WERI-Rb-1 (cell line): ENCODE measurements at places on chromosomes 16 and 17.

DNA sequence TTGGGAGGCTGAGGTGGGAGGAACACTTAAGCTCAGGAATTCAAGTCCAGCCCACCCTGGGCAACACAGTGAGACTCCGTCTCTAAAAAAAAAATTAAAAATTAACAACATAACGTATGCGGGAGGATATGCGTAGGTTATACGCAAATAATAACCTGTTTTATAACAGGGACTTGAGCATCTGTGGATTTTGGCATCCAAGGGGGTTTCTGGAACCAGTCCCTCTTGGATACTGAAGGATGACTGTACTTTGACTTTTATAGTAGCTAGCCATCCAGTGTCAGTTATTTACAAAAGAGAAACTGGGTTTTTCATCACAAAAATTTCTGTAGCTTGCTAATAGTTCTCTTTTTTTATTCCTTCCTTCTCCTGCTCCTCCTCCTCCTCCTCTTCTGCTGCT, 64.5 kb downstream of the TNRC6C start:
- no peak for DNase-seq

DNA sequence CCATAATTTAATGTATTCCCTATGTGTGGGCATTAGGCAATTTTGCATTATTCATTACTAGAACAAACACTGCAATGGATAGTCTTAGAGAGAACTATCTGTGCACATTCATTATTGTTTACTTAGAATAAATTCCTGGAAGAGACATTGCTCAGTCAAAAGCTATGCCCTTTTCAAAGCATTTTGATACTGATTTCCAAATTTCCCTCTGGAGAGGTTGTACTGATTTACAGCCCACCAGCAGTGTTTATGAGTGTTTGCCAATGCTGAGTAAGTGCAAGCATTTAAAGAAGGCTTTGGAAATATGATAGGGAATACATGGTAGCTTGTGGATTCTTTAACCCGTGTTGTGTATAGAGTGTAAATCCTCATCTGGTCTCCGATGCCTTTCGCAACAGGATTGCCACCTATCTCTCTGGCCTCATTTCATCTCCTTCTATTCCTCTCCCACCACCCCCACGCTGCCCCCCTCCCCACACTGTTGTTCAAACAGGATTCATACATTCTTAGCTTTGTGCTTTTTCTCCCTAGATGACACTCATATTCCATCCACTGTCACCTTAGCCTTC, 33.4 kb upstream of the MMD start:
- DNase-seq = no peak

DNA sequence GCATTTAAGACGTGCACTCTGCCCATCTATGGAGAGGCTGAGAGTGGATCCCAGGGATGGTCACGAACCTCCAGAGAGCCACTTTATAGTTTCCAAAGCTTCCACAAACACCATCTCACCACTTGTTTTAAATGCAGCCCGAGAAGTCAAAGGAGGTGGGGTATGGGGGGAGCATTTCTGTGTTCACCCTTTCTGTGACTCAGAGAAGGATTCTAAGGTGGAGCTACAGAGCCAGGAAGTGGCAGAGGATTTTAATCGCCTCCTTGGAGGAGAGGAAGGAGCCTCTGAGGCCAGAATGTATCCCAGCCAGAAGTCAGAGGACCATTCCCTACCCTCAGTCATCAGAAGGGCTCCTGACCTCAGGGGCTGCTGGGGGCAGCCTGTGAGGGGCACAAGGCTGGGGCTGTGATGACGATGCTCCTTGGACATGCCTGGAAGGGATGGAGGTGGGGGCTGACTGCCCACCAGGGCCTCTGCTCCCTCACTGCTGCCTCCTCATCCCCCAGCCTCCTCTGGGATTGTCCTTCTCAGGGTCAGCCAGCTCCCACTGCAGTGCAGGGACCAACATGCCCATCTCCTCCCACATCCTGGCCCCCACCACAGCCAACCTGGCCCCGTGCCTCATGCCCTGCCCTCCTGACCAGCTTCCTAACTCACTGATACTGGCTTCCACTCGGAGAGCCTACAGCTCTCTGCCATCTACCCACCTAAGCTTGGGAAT, 2.8 kb downstream of the XYLT2 start:
- no peak for DNase-seq

GRCh38 chr16:73067671-73068540, 20.0 kb upstream of the ZFHX3 start:
- no peak for DNase-seq

- DNase-seq = peak; percentile 45
These were observed 2.1 kb upstream of the ZSCAN10 start for GRCh38 chr16:3101018-3101840.

DNA sequence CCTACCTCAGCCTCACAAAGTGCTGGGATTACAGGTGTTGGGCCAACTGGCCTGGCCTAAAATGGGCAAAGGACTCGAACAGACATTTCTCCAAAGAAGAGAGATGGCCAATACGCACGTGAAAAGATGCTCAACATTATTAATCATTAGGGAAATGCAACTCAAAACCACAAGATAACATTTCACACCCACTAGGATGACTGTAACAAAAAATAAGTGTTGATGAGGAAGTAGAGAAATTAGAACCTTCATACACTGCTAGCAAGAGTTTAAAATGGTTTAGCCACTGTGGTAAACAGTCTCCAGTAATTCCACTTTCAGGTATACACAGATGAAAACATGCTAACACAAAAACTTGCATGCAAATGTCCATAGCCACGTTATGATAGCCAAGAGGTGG, 5.7 kb downstream of the TMED6 start:
- no peak for DNase-seq

DNA sequence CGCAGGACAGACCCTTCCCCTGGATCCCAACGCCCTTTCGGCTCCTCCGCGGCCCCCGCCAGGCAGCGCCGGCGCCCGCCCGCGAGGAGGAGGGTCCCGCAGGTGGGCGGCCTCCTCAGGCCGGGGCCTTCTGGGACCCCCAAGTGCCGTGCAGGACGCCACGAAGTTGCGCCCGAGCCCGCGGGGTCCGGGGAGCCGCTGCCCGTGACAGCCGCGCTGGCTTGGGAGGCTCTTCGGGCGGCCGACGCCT, 504 bp downstream of the ERN1 start:
- no peak for DNase-seq

DNA sequence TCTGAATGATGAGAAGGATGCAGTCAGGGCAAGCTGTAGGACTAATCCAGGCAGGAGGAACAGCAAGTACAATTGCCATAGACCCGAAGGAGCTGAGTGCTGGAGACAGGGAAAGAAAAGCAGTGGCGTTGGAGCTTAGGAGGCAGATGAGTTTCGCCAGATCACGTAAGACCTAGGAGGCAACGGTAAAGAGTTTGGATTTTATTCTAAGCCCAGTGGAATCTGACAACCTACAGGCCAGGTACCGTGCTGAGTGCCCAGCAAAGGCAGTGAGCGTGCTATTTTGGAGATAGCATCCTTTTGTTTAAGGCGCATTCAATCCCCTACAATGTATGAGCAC, 1.2 kb downstream of the USP43 start:
- no peak for DNase-seq

GRCh38 chr17:55897301-55897700, 146.4 kb downstream of the PCTP start:
- no peak for DNase-seq

- DNase-seq = no peak
These were observed 6.1 kb upstream of the STH start for GRCh38 chr17:45992904-45993303.

DNA sequence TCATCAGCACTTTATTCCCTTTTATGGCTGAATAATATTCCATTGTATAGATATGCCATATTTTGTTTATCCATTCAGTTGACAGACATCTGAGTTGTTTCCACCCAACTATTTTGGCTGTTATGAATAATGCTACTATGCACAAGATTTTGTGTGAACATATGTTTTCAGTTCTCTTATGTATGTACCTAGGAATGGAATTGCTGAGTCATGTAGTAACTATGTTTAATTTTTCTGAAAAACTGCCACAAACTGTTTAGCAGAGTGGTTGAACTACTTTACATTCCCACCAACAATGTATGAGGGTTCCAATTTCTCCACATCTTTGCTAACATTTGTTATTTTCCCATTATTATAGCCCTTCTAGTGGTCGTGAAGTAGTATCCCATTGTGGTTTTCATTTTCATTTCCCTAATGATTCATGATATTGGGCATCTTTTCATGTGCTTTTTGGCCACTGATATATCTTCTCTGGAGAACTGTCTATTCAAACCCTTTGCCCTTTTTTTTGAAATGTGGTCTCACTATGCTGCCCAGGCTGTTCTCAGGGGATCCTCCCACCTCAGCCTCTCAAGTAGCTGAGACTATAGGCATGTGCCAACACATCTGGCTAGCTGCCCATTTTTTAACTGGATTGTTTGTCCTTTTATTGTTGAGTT, 26.3 kb downstream of the SMURF2 start:
- no peak for DNase-seq

GRCh38 chr17:56482229-56482628, 111.3 kb upstream of the NOG start:
- DNase-seq = no peak

DNA sequence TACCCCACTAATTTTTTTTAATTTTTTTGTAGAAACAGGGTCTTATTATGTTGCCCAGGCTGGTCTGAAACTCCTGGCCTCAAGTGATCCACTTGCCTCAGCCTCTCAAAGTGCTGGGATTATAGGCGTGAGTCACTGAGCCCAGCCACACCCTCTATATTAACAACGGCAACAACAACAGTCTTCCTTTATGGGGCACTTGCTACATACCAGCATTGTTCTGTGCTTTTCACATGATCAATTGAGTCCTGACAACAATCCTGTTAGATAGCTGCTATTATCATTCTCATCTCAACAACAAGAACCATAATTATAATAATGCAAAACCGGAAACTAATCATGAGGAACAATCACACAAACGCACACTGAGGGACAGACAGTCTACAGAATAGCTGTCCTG, 12.6 kb upstream of the ARL5C start:
- DNase-seq = no peak
